ENCODE measurements at places on chromosomes 5 and 9.

- no peak for DNase-seq
These were observed 505.7 kb upstream of the ARRDC3 start for GRCh38 chr5:91888810-91889209.

- DNase-seq, result no peak
These were observed 38.6 kb downstream of the EXOSC2 start for GRCh38 chr9:130732136-130732535.

DNA sequence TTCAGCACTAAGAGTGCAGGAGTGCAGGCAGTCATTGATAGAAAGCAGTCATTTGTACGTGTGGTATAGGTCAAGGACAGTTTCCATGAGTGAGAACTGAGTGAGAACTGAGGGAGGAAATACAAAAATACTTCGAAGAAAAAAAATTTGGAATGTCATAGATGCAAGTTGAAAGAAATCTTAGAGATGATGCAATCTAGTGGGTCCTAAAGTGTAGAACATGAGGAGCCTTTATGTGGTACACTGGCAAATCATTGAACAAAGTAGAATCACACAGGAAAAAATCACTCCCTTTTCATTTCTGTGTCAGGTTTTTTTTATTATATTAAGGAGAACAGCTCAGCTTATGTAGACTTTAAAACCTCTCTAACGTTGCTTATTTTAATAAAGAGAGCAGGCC is 26.4 kb upstream of the SLC1A1 start:
- no peak for DNase-seq

DNA sequence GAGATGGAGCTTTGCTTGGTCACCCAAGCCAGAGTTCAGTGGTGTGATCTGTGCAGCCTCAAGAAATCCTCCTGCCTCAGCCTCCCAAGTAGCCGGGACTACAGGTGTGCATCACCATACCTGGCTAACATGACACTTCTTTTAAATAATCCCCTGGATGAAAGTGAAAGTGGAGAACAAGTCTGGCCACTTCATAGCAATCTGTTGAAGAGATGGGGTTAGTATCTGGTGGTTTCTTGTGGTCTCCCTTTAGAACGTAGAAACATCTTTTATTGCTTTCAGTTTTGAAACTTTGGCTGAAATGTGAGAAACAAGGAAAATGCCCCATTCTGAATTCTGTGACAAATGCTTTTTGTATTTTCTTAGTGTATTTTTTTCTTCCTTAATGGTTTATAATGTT is 452.5 kb upstream of the RIOK2 start:
- no peak for DNase-seq

- no peak for DNase-seq
These were observed 36.2 kb downstream of the NUDT12 start for GRCh38 chr5:103526164-103526915.

Data from ecto neural progenitor cell (in vitro differentiated cells).